CMK (cell line): ENCODE measurements at places on chromosomes 7 and 10.

- no peak for DNase-seq
These were observed 1570.6 kb upstream of the LRRTM3 start for GRCh38 chr10:65355141-65355680.

GRCh38 chr10:44182909-44183308 is 202.0 kb downstream of the CXCL12 start:
- DNase-seq, result no peak

DNA sequence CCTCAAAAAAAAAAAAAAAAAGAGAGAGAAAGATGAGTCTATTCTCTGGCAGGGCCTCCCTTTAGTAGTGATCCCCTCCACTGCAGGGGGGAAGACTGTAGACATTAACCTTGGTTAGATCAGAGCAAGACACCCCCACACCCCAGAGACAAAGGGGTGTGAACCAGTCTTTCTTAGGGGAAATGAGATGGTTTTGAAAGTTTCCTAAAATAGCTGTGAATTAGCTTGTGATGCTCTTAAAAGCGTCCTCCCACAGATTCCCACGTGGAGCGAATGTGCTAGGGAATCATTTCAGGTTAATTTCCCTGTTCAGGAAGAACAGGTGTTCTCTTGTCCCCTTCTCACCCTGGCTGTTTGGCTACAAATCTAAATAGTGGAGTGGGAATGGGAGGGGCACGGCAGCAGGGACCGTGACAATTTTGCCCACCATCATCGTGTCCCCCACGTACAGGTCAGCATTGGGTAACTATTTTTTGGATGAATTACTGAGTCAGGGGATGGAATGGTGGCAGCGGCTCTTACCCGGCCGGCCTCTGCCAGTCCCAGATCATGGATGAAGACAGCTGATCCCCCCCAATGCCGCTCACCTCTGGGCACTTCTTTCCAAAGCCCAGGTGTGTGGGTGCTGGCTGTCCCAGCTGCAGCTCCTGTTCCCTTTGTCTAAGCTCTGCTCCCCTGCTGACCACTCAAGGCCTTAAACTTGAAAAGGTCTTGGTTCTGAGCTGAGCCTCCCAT is 152.9 kb downstream of the CCDC3 start:
- no peak for DNase-seq

GRCh38 chr7:82049891-82050533 is 280.2 kb upstream of the HGF start:
- no peak for DNase-seq

DNA sequence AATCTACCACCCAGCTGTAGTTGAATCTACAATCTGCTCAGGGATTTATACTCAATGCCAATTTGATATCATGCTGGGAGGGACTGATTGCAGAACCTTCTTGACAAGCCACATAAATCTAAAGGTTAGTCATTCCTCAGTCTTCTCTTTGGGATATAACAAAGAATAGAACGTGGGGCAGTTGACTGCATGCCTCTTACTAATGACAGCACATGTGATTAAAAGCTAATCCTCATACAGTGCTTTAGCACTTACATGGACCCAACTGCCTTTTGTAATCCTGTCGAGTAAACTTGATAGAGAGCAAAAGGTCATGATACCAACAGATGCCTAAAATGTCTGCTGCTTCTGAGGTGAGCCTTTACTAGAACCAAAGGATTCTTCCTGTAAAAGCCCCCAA is 12.3 kb downstream of the KLHL7 start:
- DNase-seq, result no peak

DNA sequence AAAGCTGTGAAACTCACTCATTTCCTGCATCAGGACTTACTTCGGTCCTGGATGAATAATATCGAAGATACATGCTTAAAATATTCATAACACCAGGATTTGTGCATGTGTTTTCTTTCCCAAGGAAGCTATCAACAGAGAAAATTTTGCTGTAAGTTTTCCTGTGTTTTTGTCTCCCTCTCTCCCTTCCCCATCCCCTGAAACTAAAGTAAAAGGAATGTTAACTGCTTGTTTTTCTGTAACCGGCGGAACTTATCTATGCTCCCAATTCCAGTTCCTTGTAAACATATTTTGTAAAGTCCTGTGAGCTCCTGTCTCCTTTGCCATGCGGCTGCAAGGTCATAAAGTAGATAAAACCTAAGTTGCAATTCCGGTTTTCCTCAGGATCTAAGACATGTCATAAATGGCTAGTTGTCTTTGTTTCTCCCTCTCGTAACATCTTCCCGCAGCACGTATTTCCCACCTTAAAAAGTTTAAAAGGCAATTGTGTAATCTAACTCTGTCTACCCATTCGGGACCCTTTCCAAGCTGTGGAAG is 79.0 kb upstream of the POM121L12 start:
- no peak for DNase-seq

DNA sequence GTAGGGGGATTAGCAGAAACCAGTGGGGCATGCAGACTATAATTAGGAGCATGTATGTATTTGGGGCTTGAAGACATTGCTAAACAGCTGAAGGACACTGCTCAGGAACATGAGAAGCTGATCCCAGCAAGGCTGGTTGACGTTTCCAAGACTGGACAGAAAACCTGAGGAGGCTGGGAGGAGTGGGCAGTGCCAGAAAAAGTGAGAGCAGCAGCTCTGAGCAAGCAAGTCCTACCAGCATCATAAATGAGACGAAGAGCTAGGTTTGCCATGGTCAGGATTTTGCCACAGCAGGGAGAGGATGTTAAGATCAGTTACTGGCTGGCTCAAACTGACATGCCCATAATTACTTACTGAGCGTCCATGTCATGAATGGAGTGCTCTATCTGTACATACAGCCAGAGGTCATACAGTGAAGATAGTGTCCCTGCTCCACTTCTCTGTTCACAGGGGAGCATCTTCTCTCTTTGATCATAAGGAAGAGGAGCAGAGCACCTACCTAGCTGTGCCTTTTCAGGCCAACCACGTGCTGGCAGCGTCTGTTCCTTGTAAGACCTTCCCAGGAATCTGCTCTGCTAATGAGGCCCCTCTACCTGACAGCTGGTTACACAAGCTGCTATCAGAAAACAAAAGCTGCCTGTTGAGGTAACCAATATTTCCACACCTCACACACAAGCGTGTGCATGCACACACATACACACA is 44.7 kb downstream of the PDE1C start:
- no peak for DNase-seq

GRCh38 chr10:7407368-7408290 is 3.2 kb downstream of the SFMBT2 start:
- DNase-seq, result no peak

DNA sequence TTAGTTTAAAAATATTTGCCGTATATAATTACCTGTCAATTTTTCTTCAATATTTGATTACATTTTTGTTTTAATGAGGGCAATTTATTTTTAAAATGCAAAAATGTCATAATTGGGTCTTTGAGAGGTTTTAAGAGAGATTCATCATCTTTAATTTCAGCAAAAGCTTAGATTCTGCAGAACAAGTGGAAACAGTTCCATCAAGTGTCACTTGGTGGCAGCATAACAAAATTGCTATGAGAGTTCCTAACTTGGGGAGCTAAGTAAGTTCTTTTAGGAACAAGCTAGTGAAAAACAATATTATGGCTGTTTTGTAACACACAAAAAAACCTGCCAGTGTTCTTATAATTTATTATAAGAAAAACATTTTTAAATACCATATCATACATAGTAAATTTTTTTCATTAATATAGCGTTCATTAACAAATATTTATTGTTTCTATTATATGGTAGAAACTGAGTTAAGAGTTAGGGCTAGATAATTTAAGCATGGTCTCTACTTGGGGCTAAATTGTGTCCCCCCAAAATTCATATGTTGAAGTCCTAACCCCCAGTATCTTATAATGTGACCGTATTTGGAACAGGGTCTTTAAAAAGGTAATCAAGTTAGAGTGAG is 155.2 kb downstream of the MAGI2 start:
- DNase-seq, result peak; percentile 2
